ENCODE measurements at places on chromosomes 1 and 21.

GRCh38 chr1:180248731-180249681 is 18.9 kb downstream of the LHX4 start:
- peak; percentile 44 for DNase-seq

DNA sequence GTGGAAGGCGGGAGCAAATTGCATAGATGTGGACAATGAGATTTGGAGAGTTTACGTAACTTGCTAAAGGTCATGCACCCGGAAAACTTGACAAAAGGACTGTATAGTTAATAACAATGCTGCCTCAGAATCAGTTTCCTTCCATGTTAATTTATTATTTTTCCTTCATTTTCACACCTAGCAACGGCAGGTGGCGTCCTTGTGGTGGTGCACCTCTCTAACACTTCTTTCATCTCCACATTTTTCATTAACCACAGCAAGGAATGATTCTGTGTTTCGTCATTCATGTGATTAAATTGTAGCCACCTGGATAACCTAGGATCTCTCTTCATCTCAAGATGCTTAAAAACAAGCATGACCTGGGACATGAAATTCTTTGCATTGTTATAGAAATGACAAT is 2133.0 kb downstream of the NCAM2 start:
- DNase-seq = no peak

DNA sequence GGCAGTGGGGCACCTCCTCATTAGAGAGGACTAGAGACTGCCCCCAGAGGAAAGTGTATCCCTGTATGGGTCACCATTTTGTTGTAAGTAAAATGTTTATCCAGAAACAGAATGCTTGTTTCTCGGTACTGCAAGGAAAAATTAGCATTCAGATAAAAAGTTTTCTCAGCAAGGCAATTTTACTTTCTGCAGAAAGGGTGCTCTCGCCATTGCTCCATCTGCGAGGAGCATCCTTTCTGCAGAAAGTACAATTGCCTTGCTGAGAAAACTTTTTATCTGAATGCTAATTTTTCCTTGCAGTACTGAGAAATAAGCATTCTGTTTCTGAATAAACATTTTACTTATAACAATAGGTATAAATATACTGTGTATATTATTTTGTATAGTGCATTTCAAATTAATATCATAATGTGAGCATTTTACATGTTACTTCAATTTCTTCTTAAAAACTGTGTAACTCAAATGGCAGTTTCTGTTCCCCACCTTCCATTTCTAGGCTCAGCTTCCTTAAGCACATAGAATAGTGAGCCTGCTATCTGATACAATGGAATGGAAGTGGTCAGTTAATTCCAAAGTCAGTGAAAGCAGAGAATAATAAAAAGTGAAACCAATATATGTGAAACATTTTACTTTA is 76.5 kb upstream of the DESI2 start:
- no peak for DNase-seq

GRCh38 chr1:231106347-231106746 is 55.5 kb upstream of the TRIM67 start:
- no peak for DNase-seq

DNA sequence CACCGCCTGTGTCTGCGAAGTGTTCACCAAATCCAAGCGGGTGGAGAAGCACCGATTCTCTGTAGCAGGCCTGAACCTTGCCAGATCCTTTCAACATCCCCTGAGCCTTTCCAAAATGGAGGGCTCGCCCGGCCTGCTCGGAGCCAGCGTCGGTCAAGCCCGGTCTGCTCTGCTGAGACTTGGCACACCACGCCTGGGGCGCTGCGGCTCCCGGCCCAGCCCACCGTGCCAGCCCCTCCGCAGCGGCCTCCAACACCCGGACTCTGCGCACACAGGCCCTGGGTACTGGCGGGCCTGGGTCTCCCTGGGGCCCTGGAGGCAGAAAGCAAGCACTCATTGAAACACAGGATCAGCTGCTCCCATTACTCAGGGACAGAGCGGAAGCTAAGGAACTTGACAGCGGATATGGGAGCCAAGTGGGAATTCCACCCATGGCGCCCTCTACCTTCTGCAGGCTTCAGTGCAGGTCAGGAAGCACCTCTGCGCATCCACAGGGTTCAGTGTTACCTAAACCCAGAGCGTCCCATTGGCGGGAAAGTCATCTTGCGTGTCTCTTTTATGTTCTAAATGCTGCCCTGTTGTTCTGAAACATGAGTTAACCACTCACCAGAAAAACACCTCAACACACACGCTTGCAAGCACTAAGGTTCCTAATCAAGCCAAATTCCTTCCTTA is 159.9 kb downstream of the ZBTB18 start:
- DNase-seq = no peak

GRCh38 chr1:212621949-212622305 is 13.4 kb downstream of the ATF3 start:
- no peak for DNase-seq

DNA sequence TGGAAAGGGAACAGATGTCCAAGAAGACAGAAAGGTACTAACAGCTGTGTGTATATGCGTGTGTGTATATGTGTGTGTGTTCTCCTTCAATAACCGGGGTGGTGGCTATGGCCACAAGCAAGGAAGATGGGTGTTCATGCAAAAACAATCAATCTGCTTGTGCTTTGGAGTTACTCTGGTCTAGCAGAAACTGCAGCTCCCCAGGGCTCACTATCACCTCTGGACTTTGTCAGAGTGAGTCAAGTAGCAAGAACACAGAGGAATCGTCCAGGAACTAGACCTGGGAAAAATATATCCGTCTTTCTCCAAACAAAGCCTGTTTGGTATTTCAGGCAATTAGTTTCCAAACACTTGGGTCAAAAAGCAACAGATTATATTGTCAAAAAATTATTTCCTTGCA is 68.6 kb downstream of the GNG12 start:
- DNase-seq = no peak

DNA sequence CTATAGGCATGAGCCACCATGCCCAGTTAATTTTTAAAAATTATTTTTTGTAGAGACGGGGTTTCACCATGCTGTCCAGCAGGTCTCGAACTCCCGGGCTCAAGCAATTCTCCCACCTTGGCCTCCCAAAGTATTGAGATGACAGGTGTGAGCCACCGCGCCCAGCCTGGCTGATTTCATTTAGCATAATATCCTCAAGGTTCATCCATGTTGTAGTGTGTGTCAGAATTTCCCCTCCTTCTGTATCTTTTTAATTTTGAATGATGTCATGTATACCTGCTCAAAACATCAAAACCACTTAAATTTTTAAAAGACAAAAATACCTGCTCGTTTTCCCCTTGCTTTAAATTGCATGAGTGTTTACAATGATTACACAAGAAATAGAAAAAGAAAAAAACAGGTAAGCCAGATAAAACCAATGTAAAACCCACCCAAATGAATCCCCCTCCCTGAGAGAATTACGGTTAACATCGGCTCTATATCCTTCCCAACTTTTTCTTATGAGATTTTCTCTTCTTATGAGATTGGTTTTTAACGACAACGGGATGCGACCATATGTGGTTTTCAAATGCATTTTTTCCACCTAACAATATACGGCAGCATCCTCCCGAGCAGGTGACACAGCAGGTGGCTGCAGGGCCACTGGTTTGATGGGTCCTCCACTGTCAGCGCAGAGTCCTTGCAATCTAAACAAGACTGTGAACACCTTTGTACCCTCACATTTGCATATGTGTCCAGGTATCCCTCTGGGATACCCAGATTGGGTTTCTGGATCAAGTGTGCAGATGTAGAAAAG is 22.1 kb downstream of the IFFO2 start:
- DNase-seq = no peak

- DNase-seq = no peak
Measured at GRCh38 chr21:17779496-17779895, 39.7 kb downstream of the C21orf91 start.

DNA sequence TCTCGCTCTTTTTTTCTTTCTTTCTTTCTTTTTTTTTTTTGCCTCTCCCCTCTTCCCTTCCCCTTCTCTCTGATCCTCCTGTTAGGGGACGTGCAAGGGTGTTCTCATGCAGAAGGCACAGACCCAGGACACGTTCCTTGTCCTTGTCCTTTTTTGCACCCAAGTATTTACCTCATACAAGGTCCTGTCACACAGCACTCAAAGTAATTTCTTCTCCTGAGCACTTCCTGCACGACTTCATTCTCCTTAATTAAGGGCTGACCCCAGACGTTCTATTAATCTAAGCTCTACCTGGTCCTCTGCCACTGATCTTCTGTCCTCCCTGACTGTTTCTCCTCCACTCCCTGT is 424 bp upstream of the PCNX2 start:
- no peak for DNase-seq

DNA sequence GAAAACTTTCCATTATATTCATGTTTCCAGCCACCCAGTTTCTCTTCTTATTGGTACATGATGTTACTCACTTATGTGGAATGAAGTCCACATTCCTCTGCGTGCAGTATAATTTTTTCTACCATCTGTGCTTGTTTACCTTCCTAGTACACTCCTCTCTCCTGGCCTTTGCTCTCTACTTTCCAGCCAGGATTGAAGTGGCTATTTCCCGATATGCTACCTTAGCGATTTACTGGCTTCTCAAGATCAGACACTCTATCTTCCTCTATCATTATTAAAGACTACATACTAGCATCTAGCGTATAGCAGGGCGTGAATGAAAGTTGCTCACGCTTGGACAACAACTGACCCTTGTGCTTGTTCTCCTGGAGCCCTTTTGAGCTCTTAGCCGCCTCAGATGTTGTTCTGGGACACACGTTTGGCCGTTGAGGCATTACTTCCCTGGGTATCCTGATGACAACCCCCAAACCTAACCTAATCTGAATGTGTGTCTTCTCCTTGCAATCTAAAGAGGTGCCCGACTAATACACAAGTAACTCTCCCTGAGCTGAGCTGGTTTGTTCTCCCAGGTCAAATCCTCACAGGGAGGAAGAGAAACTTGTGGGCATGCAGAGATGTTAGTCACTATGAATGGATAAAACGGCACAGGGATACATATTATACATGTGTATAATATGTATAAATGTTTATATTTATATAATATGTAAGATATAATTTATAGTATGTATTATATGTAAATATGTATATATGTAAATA is 13.4 kb upstream of the MTARC2 start:
- no peak for DNase-seq

DNA sequence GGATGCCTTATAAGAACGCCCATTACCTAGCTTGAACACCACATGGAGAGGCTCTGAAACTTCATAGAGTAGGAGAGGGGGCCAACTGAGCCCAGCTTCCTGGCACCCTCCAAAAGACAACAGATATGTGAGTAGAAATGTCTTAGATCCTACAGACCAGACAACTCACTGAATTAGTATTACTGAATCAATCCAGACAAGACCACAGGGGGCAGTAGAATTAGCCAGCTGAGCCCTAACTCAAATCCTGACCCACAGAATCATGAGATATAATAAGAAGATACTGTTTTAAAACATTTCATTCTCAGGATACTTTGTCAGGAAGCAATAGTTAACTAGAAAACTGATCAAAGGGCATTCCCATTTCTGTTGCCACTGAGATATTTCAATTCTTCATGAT is 45.8 kb upstream of the C1orf21 start:
- DNase-seq = no peak

GRCh38 chr1:15180189-15180588 is 26.6 kb downstream of the TMEM51 start:
- DNase-seq = no peak

- DNase-seq = no peak
Measured at GRCh38 chr1:160354388-160354985, 11.3 kb downstream of the NCSTN start.

GRCh38 chr1:71228742-71229365 is 148.0 kb upstream of the ZRANB2 start:
- no peak for DNase-seq

DNA sequence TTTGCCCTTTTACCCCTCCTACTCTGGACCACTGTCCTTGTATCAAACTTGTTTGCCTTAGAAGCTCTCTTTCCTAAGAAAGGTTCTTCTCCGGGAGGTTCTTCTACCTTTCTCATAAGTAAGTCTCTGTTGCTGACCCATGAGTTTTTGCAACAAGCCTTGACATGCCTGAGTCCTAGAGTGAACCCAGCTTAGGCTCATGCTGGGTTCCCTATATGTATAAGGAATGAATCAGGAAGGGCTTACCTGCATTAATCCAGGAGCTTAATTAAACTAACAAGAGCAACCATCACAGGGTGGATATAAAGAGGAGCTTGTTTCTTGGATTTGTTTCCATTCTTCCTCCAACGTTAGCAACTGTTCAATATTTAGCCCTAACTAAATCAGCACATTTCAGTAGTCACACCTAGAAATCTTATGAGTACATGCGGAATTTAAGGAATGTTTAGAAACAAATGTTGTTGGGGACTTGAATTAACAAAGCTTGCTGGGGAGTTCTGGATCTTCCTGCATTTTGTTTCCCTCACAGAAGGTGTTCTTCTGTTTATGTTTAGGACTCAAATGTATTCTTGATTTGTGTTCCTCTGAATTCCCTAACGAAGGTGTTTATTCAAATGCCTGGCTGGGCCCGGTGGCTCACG is 64.3 kb upstream of the RAB3GAP2 start:
- DNase-seq = no peak

GRCh38 chr1:156081917-156082308 is 352 bp downstream of the MEX3A start:
- DNase-seq = no peak

DNA sequence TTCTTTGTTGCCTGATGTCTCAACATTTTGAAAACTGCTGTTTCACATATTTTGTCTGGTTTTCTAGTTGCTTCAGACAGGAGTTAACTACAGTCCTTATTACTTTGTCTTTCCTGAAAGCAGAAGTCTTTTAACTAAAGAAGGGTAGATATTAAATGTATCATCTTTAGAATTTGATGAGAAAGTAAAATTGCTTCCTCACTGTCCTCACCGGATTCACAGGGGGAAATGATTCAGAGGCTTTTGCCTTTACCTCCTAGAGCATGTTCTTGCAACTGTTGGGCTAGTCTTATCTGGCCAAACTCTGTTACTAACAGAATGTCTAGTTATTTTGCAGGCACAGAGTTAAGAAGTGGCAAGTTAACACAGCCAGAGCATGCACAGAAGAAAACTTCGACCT is 107.2 kb upstream of the VAV3 start:
- no peak for DNase-seq

GRCh38 chr1:172176206-172176605 is 244.3 kb upstream of the C1orf105 start:
- no peak for DNase-seq

- no peak for DNase-seq
Measured at GRCh38 chr1:99992044-99992722, 22.4 kb downstream of the SLC35A3 start.

GRCh38 chr1:235067396-235068157 is 61.1 kb downstream of the TOMM20 start:
- DNase-seq = no peak

DNA sequence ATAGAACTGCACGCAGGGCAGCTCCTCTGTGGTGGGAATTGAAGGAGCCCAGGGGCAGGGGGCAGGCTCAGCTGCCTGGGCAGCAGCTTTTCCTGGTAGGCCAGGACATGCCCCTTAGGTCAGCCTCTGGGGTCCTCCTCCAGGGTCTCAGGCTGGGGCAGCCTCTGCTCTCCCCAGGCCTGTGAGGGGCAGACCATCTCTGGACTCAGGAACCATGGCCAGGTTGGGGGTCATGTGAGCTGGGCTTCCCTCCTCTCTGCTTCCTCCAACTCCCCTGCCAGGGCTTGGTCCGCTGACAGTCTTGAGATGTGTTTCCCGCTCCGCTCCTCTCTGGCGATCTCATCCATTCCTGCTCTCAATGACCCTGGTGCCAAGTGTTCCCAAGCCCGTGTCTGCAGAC is 5.7 kb downstream of the C1orf210 start:
- DNase-seq = no peak

GRCh38 chr1:66296370-66296769 is 237.6 kb upstream of the SGIP1 start:
- DNase-seq = no peak

GRCh38 chr1:55039342-55040082 is at the start of gene PCSK9:
TSS of gene PCSK9 (plus strand) at chr1:55039548. CDS start at chr1:55039838, 290 bp downstream.
- no peak for DNase-seq

GRCh38 chr1:241611063-241611462 is 29.1 kb downstream of the CHML start:
- peak; percentile 8 for DNase-seq

Data from NCI-H524 treated with DMSO at 0.1 percent for 48 hours (cell line).